H9 (cell line): ENCODE measurements at places on chromosomes 4 and X. TPM values are rescaled to one million over a fixed set of nuclear protein-coding genes. Genes with fewer than 3 reads are reported as not detected.

GRCh38 chrX:150779385-150779784 is 86.2 kb downstream of the MTMR1 start:
- no peak for DNase-seq
- no peaks in the 10 kb centered on the region for H3K27me3 ChIP-seq
- no peaks in the 10 kb centered on the region; the same call in 1 of the 2 replicates for H3K4me1 ChIP-seq
- peaks cover 25% of the 10 kb centered on the region for H3K36me3 ChIP-seq
- no peak overlapping the region for H3K4me3 ChIP-seq

DNA sequence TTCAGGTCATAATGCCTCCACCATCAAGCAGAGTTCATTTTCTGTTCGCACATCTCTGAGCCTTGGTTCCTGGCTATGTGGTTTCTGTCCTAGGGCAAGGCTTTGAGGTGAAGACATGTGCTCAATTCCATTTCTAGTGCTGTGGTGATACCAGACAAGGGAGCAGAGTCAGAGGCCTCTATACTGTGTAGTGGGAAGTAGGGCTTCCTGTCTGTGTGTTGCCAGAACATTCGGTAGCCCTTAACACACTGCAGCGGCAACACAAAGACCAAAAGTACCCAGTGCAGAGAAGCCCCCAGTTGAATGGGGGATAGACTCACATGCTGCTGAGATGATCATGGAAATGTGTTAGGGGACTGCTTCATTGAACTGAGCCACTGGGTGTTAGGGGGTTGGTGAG is 56.4 kb downstream of the STARD8 start:
- H3K4me3 ChIP-seq: no peak overlapping the region
- no peaks in the 10 kb centered on the region for H3K27me3 ChIP-seq
- no peak overlapping the region for H3K27ac ChIP-seq

DNA sequence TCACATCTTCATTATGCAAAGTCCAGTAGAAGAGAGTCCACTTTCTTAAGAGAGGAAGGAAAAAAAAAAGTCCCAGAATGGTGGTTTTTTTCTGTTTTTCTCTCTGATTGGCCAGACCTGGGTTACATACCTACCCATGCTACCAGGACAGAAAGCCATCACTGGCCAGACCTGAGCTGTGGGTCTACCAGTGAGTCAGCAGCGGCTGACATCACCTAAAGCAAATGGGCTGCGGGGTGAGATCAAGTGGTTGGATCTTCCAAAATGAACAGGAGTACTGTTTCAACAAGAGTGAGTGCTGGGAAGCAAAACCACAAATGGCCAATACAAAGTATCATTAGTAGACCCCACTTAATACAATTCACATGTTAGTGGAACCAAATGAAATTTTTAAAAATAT is 1.6 kb upstream of the NDST3 start:
- no peaks in the 10 kb centered on the region; the same call in 1 of the 2 replicates for H3K4me1 ChIP-seq
- peak overlapping the region; percentile 86 for H3K4me3 ChIP-seq
- H3K27ac ChIP-seq: no peak overlapping the region
- no peaks in the 10 kb centered on the region for H3K36me3 ChIP-seq

GRCh38 chr4:170979736-170980135 is 833.5 kb upstream of the GALNTL6 start:
- peak; percentile 32 for DNase-seq
- H3K4me1 ChIP-seq: no peaks in the 10 kb centered on the region
- no peaks in the 10 kb centered on the region for H3K27me3 ChIP-seq

GRCh38 chrX:24928114-24928513 is 87.7 kb downstream of the ARX start:
- no peaks in the 10 kb centered on the region for H3K27me3 ChIP-seq
- H3K4me3 ChIP-seq: no peak overlapping the region
- H3K36me3 ChIP-seq: peaks cover 17% of the 10 kb centered on the region

Gene SYP
- total RNA-seq: 1.8 and 2.1 TPM in 2 replicates

- H3K27ac ChIP-seq: no peak overlapping the region
- no peak for DNase-seq
- no peaks in the 10 kb centered on the region for H3K36me3 ChIP-seq
- H3K4me3 ChIP-seq: no peak overlapping the region
- H3K4me1 ChIP-seq: no peaks in the 10 kb centered on the region
- no peaks in the 10 kb centered on the region for H3K27me3 ChIP-seq
Observed at GRCh38 chr4:161143375-161143774, 1020.4 kb downstream of the FSTL5 start.

- no peak overlapping the region for H3K4me3 ChIP-seq
- H3K27me3 ChIP-seq: no peaks in the 10 kb centered on the region
- no peaks in the 10 kb centered on the region; the same call in 1 of the 2 replicates for H3K36me3 ChIP-seq
- no peak overlapping the region for H3K27ac ChIP-seq
- DNase-seq: no peak
Observed at GRCh38 chr4:87734936-87735335, 64.4 kb upstream of the IBSP start.
